Ovary (tissue), 10 donors: ENCODE measurements at places on chromosomes 4 and X.

- no peak for DNase-seq
Measured at GRCh38 chr4:137069473-137069872, 462.8 kb downstream of the PCDH18 start.

- DNase-seq = no peak
Measured at GRCh38 chr4:152106781-152107321, 346.0 kb upstream of the GATB start.

DNA sequence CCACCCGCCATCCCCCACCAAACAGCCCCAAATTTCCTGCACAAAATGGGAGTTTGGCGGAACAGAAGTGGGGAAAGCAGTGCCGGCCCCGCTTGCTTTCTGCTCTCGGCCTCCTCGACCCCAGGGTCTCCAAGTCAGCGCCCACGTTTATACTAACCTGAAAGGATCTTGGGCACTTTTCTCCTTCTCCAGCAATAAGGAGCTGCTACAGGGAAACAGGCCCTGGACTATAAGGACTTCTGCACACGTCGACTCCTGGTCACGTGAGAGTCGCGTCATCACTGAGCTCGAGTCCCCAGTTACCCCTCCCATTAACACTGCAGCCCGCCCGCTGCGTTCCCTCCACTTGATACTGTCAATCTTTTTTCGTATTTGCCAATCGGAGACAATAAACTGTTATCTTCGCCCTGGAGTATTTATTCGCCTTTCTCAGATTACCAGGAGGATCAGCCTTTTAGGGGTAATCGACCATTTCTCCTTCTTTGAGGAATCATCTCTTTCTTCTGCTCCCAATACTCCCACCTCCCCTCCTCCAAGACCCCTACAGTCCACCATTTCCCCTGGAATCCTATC, at the start of gene TCEAL8:
TCEAL8 (minus strand) TSS at position 235 of the 573 bp plus-strand sequence. CDS start 1,176 bp downstream, outside the sequence.
- peak; percentile 82 for DNase-seq

DNA sequence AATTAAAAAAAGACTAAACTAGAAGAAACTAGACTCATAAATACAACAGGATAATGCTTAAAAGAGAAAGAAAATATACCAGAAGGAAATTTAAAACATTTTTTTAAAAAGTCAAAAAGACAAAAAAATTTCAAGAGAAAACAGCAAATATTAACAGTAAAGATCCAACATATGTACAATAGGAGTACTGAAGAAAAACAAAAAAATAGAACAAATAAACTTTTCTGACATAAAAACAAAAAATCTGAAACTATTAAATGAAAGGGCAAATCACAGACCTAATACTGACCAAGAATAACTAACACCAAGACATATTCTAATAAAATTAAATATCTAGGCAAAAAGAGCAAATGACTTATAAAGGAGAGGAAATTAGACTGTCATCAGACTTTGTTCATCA, 11.5 kb downstream of the DNAJB14 start:
- DNase-seq = no peak

- no peak for DNase-seq
Measured at GRCh38 chr4:41963105-41963504, 18.5 kb upstream of the DCAF4L1 start.

GRCh38 chrX:131778269-131779218, 234.7 kb downstream of the OR13H1 start:
- DNase-seq = peak; percentile 77

- no peak for DNase-seq
Measured at GRCh38 chrX:148620023-148620422, 119.6 kb downstream of the AFF2 start.

DNA sequence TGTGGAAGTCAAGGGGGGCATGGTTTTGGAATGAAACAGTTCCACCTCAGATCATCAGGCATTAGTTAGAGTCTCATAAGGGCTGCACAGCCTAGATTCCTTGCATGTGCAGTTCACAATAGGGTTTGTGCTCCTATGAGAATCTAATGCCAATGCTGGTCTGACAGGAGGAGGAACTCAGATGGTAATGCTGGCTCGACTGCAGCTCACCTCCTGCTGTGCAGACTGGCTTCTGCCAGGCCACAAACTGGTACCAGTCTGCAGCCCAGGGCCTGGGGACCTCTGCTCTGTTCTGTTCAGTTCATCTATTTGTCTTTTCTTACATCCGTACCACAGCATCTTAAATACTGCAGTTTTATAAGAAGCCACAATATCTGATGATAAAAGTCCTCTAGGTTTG, 12.2 kb upstream of the MSL3 start:
- DNase-seq = no peak

DNA sequence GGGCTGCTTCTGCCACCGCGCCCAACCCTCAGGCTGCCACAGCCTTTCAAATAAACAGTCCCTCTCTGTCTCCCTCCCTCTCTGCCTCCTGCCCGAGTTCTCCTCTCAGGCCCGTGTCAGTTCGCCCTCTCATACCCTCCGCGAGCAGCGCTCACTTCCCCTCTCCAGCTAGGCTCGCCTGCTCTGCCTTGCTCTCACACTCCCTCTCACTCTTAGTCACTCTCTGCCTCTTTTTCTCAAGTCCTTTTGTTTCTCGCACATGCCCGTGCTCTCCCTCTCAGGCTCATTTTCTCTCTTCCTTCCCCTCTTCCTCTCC, 3.2 kb downstream of the EFNB1 start:
- peak; percentile 57 for DNase-seq
